ENCODE measurements at places on chromosomes 4 and X.

- no peak for DNase-seq
Measured at GRCh38 chrX:1545776-1546408, 8.9 kb upstream of the P2RY8 start.

GRCh38 chrX:84709987-84710386 lies 207.7 kb upstream of the HDX start:
- DNase-seq, result no peak

- DNase-seq, result no peak
Measured at GRCh38 chr4:113009461-113009860, 40.0 kb upstream of the ANK2 start.

DNA sequence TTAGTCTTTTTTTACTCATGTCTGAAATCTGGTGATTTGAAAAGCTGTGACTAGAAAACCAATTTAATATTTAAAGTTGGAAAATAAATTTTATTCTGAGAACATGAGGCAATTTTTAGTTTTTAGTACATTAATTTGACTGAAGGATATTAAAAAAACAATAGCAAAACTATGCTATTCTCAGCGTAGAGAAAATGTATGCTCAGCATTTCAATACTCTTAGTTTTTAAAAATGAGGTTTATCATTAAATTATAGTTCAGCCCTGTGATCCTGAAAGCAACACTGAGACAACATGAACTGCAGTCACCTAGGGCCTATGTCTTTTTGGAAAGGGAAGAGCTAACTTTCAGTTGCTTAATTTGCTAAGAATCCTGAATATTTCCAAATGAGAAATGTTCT lies 9.5 kb downstream of the GALNT7 start:
- DNase-seq, result no peak

- DNase-seq, result no peak
Measured at GRCh38 chrX:31374786-31375185, 302.9 kb upstream of the FTHL17 start.

DNA sequence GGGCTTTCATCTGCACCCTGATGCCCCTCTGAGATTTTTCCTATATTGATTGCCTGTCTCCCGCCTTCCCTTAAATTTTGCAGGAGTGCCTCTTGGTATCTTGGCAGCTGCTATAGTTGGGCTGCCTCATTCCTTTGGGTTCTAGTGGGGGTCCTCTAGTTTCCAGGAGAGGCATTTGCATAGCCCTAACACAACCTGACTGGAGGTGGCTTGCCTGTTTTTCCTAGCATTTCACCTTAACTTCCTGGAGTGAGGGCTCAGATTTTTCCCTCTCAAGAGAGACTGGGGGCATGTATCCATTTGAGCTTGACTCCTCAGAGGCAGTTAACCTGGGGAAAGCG lies 46.0 kb downstream of the UGT2A3 start:
- DNase-seq, result no peak

- DNase-seq, result no peak
Measured at GRCh38 chr4:140326395-140326993, 47.0 kb upstream of the SCOC start.
